ENCODE measurements at places on chromosomes 3 and 15.

DNA sequence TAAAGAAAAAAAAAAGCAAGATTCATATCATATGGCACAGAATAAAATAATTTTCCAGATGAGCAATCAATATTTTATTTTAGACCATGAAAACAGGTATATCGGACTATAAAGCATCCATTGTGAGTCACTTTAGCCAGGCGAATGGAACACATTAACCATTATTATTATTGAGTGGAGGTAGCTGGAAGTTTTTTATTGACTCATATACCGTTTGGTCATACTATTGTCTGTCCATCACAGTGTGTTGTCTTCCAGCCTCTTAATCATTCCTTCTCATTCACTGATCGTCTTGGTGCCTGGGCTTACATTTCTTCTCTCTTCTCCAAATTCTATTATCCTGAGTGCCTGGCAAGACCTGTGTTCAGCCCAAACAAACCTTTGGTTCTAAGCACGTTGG is 634.8 kb downstream of the MECOM start:
- no peak for DNase-seq

- no peak for DNase-seq
Measured at GRCh38 chr15:71331173-71331572, 215.9 kb downstream of the THSD4 start.

GRCh38 chr3:115550285-115550761 is 73.0 kb upstream of the GAP43 start:
- DNase-seq: no peak

GRCh38 chr3:193744048-193744821 is 151.2 kb downstream of the OPA1 start:
- DNase-seq: no peak

DNA sequence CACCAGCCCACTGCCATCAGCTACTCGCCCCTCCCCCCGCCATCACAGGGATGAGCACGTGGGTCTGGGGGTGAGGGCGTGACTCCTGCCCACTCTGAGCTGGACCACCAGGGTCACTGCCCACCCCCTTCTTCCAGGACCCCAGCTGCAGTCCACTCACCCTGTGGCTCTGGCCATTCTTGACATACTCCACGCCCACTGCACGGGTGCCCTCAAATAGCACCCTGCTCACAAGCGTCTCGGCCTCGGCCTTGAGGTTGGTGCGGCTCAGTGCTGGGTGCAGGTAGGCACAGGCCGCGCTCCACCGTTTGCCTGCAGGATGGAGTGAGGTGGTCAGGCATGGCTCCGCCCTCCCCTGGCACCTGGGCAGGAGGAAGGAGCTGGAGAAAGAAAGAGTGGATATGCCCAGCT is 23.9 kb downstream of the CHDH start:
- no peak for DNase-seq

GRCh38 chr15:91444656-91445055 is 344.6 kb downstream of the SV2B start:
- DNase-seq: no peak

GRCh38 chr3:4413467-4413866 is 53.6 kb downstream of the SUMF1 start:
- no peak for DNase-seq

DNA sequence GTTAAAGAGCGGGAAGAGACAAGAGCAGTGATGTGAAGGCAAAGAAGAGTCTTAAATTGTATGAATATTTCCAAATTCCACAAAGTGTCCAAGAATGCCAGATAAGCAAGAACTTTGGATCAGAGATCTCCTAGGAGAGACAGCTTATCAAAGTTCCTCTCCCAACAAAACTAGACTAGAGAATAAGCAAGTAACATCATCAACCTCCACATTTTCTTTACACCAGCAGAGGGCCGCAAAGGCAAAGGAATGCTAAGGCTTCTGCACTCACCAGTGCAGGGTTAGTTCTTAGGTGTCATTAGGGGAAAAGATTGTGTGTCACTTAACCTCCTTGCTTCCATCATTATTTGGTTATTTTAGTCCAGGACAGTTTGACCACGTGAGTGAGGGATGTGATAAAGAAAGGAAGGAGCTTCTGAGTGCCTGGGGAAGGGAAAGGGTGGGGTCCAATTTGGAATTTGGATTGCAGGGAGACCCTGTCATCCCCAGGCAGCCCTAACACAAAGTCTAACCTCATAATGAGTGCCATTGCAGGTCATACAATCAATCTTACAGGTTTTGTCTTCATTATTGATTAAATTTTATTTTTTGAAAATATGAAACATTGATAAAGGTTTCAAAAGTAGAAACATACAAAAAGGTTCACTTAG is 7.5 kb upstream of the CMTM6 start:
- no peak for DNase-seq

GRCh38 chr15:41666353-41666920 is 6.2 kb downstream of the MGA start:
- DNase-seq: no peak

- DNase-seq: no peak
Measured at GRCh38 chr3:115658032-115658336, 34.7 kb downstream of the GAP43 start.

DNA sequence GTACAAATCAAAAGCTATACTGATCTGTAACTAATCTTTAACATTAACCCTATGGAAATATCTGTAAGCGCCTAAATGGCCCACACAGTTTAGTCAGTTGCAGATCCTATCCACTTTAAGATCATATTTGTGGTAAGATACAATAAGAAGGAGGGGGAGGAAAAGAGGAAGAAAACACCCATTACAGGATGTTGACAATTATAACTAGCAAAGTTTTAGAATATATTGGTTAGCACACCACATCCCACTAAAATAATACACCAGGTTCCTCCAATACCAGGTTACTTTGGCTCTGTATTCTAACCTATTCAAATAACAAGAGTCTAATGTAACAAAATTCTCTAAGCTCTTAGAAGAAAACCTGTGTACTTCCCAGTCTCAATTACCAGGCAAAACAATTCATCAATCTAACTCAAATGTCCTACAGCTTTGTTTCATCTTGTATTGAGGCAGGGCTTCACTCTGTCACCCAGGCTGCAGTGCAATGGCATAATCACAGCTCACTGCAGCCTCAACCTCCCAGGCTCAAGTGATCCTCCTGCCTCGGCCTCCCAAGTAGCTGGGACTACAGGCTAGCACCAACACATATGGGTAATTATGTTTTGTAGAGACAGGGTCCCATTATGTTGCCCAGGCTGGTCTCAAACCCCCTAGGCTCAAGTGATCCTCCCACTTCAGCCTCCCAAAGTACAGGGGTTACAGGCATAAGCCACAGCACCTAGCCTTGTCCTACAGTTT is 4.2 kb downstream of the SLC4A7 start:
- peak; percentile 26 for DNase-seq

DNA sequence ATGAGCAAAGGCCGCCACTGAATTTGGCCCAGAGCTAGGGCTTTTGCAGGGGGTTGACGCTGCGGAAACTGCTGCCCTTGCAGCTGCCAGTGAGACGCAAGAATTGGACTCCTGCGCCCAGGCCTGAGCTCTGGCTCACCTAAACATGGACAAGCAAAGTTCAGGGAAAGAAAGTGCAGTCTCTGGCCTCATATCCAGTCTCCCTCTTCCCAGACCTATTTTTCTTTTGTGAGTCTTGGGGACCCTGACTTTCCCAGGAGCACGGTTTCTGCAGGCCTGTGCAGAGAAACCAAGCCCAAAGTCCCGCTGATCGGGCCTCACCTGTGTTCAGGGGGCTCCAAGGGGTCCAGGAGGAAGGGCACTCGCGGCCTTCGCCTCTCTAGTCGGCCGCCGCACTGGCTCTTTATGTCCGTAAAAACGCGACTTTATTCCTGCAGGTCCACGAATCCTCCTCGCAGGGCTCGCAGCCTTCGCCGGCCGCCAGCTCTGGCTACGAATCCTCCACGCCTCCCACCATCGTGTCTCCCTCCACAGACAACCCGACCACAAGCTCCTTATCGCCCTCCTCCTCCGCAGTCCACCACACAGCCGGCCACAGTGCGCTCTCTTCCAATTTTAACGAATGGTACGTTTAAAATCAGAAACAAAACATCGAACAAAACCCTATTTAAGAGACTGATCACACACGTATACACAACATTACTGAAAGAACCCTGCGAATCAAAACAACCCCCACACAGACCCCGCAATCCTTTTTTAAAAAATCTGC is 3.9 kb downstream of the ZIC1 start:
- DNase-seq: no peak

GRCh38 chr15:80732167-80732566 is 37.1 kb downstream of the ABHD17C start:
- DNase-seq: no peak

- DNase-seq: no peak
Measured at GRCh38 chr15:42984493-42985034, 64.0 kb upstream of the TTBK2 start.

DNA sequence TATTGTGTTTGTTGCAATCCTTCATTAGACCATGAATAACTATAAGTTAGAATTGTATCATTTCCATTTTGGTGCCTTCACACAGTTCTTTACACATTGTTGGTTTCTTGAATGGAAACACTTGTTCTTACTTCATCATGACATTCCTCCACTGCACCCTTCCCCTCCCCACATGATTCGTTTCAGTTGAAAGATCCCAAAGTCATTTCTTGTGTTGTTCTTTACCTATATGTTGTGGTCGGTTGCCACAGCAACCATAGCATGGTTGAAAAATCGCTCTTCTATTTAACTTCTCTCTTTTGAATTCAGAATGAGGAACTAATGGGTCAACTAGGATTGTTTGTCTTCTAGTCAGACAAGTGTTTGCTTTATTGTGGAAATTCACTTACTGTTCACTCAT is 103.3 kb downstream of the IL1RAP start:
- DNase-seq: no peak

DNA sequence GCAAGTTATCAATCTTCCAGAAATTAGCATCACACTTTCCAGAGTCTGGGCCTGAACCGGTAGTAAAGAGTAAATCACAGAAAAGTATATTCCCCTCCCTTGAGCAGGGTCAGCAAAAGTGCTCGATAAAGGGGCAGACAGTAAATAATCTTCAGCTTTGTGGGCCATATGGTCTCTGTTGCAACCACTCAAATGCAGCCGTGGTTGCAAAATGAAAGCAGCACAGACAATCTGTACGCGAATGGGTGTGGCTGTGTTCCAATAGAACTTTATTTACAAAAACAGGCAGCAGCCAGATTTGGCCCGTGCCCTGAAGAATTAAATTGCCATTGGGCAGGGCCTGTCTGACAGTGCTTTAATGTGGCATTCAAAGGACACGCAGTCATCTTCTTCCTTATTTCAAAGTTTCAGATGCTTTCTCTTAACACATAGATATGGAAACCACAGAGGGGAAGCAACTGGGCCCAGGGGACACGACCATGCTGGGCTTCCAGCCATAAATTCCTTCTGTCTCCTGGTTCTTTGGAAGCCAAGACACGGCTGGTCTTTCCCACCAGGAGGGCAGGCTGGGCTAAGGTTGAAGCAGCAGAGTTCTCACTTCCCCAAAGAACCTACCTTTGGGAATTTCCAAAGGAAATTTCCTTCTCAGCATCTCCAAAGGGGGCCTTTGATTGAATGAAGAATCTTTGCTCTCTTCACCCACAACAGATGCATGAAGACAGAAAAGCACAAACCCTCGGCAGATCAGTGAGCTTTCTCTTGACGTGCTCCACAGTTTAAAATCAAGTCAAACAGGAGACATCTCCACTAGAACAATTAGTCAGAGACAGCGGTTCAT is 489.8 kb upstream of the PROK2 start:
- no peak for DNase-seq

DNA sequence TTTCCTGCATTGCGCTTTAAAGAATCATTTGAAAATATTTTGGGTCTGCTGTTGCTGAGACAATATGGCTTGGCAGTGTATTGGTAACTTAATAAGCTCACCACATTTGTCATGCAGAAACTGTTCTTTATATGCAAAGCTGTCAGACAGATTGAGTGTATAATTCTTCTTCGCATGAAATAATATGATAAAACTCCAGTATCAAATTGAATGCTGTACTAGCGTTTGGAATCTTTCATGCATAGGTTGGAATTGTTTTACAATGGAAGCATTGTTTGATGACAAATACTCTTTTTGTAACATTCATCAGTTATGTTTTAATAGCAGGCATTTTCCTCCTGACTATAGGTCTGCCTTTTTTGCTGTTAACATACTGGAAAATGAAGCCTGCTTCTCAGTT is 53.8 kb downstream of the RBMS3 start:
- DNase-seq: no peak

- DNase-seq: no peak
Measured at GRCh38 chr3:184004476-184004875, 13.2 kb downstream of the ABCC5 start.

- no peak for DNase-seq
Measured at GRCh38 chr15:65223996-65224395, 12.7 kb upstream of the CILP start.

DNA sequence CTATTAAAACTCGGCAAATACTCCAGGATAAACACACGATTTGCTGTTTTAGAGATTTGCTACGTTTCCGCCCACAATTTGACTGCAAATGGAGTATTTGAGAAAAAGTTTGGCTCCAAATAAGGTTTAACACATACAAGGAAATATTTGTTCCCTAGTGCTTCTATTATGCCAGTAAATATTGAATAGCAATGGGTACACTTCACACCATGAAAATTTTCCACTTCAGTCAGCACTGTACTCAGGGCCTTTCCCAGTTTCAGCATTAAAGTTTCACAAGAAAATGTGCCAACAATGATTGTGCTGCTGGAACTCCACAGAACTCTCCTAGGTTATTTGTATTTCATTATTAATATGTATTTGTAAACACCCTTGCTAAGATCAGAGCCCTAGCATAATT is 498.0 kb downstream of the TBL1XR1 start:
- no peak for DNase-seq

GRCh38 chr3:118505784-118506183 is 528.9 kb downstream of the IGSF11 start:
- DNase-seq: no peak
